ENCODE measurements at places on chromosomes 16 and 17. TPM values are rescaled to one million over a fixed set of nuclear protein-coding genes. Genes with fewer than 3 reads are reported as not detected.

Gene DPEP3
- total RNA-seq, result not detected

Gene CES3
- 5.2 TPM for total RNA-seq

Gene PRSS8
- total RNA-seq, result 312 TPM

Gene ASB16
- 0.58 TPM for total RNA-seq

Gene MYOCD
- total RNA-seq, result 37.3 TPM

Gene SMIM5
- 15.5 TPM for total RNA-seq

Gene TBX21
- 1.8 TPM for total RNA-seq

Gene ITGA2B
- total RNA-seq, result 2.9 TPM

Gene TMEM204
- 23.1 TPM for total RNA-seq

Measured in mucosa of gallbladder (tissue), 1 donor.